ENCODE measurements at places on chromosomes 5 and 9.

GRCh38 chr5:126988021-126988569, 42.3 kb downstream of the MARCHF3 start:
- DNase-seq, result no peak

DNA sequence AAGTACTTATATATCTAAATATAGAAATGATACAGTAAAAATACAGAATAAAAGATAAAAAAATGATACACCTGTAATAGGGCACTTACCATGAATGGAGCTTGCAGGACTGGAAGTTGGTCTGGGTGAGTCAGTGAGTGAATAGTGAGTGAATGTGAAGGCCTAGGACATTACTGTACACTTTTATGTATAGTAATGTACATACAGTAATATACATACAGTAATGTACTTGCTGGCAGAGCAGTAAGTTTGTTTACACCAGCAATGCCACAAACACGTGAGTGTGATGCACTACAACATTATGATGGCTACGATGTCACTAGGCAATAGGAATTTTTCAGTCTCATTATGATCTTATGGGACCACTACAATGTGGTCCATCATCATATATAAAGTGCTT, 34.2 kb downstream of the SUSD1 start:
- no peak for DNase-seq

DNA sequence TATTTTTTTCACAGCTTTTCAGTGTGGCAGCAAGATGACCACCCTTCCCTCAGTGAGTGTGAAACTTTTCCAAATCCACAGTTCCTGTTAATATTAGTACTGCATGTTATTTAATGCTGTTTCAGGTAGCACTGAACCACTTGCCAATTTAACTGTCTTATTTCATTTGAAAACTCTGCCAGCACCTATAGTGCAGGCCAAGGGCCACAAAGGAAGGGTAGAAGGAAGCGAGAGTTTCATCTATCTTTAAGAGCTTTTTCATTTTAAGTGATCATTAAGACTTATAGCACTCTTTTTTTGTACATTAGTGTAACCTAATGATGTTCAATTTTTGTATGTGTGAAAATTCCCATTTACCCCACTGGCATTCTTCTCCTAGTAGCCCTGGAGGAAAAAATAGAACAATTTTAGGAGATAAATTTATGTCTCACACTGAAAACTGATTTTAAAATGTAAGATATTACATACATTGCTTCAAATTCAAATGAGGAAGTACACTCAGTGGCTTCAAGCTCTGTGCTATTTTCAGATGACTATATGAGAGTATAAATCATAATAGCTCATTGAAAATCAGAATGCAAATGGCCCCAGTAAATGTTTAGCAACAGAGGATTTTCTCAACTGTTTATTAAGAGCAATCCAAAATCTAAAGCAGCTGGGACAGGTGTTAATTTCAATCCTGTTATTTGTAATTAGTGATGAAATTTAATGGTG, 820.5 kb downstream of the PTPRD start:
- no peak for DNase-seq

DNA sequence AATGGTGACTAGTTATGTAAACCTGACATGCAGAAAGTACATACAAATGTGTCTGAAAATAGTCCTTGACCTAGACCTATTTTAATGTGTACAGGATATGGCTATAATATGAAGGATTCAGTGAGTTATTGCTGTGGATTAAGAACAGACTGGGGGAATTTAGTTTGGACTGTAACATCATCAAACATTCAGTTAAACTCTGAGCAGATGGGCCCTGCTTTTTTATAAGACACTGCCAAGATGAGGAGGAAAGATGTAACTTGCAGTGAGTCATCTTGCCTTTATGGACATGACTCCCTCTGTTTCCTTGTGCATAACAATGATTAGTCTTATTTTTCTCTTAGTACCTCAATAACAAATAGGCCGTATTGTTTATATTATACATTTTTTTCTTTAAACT, 12.2 kb downstream of the PPP3R2 start:
- DNase-seq, result no peak

DNA sequence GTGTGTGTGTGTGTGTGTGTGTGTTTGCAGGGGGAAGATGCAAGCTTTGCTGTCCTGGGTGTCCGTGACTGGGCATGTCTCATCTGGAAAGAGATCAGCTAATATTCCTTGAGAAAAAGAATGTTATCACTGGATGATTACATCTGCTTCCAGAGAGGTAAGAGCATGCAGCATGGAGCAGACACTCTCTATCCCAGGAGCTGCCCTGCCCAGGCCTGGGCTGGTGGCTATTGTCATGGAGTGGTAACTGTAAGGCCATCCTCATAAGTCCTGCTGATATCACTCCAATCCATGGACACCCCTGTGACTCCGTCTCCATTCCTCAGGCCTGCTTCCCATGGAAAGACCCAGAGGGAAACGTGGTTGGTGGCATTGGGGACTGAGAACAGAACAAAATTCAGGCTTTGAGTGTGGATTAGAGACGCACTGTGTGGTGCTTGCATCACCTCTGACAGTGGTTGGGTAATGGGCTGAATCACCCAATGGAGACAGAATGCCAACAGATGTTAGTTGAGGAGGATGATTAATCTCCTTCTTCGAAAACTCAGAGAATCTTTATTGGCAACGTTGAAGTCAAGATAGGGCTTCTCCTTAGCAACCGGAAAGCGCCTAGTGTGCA, 52.0 kb upstream of the KCNIP1 start:
- no peak for DNase-seq

DNA sequence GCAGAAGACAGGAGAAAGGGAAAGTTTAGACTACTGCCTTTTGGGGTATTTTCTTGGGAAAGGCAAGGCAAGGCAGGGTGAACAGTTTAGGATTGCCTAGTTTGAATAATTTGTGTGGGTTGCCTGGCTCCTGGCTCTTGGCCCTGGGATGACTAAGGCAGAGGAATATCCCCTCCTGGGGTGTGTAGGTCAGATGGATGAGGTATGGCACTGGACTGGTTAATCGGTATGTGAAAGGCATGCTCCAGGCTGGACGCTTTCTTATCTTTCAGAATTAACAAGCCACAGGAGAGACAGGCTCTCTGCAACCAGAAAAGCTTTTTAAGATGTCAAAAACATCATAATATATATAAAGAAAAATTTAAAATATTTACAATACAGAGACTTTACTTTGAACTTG, 58.6 kb downstream of the STARD4 start:
- DNase-seq, result no peak

DNA sequence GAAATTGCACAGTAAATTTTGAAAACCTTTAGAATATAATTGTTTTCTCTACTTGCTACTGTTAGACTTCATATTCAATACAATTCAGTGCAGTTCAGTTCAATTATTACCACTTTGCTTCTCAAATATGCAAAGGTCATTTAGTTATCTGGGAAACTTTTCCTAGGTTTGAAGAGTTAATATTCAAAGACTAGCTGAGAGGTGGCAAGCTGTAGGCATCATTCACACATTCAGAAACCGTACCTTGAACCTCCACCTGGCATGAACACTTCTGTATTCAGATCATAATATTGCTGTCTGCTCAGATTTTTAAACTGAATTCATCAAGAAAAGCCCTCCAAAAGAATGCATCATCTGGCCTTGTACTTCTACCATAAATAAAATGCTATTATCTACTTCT, 162.1 kb upstream of the PCSK5 start:
- no peak for DNase-seq

DNA sequence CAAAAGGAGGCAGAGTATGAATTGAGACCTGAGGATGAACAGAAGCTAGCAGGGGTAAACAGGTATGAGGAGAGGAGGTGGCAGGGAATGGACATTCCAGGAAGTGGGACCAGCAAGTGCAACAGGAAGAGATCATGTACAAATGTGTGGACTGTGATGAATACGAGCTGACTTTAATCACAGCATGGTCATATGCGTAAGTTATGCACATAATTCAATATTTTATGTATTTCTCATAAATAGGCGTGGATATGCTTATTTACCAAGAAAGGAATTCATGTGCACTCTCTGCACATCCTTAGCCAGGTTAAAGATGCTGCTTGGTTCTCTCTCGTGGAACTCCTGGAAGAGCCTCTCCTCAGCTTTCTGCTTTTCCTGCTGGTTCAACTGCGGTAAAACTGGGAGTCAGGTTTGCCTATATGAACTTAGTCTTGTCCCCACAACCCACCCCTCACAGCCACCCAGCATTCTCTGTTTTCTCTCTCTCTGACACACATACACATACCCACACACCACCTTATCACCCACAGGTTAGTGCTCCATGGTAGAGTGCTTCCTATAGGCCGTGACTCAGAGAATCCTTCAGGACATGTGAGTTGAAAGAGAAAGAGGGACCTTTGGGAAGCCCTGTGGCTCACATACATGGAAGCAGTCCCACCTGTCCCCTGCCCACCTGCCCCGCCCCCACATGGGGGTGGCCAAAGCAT, 35.7 kb downstream of the TRPC7 start:
- no peak for DNase-seq

GRCh38 chr5:126446498-126447224, 23.5 kb downstream of the GRAMD2B start:
- DNase-seq, result no peak

DNA sequence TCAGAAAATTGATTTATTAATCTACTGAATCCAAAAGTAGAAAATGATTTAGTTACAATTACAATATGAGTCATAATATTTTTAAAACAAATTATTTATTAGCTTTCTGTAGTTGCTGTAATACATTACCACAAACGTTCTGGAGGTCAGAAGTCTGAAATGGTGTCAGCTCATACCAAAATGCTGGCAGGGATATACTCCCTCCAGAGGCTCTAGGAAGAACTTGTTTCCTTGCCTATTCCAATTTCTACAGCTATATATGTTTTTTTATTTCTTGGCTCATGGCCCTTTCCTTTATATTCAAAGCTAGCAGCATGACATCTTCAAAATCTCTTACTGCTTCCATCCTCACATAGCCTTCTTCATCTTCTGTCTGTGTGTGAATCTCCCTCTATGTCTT, 667.9 kb upstream of the ITGA1 start:
- no peak for DNase-seq

DNA sequence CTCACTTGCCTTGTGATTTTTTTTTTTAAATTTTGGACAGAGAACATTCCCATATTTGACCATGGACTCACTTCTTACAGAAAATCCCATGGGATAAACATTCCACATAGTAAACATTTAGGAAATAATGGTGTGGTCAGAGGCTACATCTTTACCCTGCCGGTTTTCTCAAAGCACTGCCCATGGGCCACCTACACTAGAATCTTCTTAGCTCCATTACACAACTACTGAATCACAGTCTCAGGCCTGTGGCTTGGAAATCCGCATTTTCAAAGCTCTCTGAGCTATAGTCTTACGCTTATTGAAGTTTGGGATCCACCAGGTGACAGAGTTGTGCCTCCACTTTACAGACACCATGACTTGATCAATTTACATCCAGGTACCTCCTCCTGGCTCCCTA, 39.4 kb downstream of the ALG2 start:
- no peak for DNase-seq

DNA sequence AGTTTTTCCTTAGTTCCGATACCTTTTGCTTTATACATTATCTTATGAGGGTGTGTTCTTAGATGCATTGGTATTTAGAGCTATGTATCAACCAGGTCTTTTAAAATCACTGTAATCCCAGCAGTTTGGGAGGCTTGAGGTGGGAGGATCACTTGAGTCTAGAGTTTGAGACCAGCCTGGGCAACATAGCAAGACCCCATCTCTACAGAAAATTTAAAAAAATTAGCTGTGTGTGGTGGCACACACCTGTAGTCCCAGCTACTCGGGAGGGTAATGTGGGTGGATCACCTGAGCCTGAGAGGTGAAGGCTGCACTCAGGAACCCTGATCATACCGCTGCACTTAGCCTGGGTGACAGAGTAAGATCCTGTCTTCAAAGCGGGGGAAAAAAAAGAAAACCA, 15.1 kb downstream of the SPIN1 start:
- DNase-seq, result no peak

DNA sequence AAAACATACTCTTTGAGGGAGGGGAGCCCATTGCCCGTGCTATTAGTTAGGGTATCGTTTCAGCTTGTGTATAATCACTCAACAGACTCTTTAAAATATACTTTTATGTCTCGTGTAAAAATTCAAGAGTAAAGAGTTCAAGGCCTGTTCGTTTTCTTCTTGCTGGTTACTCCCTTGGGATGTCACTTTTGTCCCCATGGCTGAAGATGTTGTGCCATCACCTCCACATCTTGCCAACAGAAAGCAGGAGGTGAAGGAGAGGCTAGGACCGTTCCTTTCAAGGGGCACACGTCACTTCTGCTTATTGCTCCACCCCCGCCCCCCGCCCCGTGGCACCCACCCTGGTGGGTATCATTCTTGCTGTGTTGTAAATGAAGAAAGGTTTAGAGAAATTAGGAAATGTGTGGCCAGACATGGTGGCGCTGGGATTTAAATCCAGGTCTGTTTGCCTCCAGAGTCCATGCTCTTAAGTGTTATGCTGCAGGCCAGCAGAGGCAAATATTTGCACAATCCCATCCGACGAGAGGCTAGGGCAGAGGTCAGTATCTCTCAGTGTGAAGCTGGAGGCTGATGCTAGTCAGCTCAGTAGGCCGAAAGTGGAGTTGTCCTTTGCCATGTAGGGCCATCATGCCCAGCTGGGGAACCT, 3.0 kb downstream of the MLANA start:
- DNase-seq, result no peak

DNA sequence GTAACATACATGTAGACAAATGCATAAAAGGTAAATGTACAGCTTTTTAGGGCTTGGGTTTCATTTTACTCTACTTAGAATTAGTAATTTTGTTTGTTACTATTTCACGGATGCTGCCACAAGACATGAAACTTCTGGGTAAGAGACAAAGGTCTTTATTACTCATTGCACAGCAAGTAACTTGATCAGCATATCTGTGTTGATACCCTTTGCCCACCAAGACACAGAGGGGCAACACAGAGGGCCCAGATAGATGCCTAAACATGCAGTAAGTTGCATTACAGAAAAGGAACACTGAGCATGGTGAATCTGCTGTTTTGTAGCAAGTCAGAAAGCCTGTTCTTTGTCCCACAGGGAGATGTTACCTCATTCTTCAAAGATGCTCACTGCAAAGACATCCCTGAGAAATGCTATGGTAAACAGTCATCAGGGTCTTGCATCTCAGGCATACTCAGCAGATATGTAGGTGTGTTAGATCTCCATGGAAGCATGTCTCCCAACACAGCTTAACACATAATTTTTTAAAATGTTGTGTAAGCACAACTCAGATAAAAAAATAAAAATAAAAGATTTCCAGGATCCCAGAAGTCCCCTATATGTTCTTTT, 10.3 kb downstream of the ITGA2 start:
- no peak for DNase-seq

DNA sequence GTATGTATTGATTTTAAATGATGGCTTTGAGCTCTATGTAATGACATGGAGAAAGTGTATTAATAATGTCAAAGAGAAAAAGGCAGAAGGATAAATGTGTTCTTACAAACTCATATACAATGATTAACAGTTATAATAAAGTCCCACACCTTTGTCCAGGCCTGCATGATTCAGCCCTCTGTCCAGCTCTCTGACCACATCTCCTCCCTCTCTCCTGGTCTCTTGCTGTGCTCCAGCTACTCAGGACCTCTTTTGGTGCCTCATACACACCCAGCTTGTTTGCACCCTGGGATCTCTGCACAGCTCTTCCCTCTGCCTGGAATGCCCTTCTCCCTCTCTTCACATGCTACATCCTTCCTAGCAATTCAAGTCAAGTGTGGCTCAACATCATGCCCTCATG, 37.5 kb upstream of the DMRT1 start:
- DNase-seq, result no peak
